ENCODE measurements at places on chromosomes 16 and 17. TPM values are rescaled to one million over a fixed set of nuclear protein-coding genes. Genes with fewer than 3 reads are reported as not detected.

- no peaks in the 10 kb centered on the region for H3K36me3 ChIP-seq
- H3K4me1 ChIP-seq, result peaks cover 2% of the 10 kb centered on the region
- no peak overlapping the region for H3K4me3 ChIP-seq
- H3K27me3 ChIP-seq, result no peaks in the 10 kb centered on the region
- DNase-seq, result no peak
- H3K27ac ChIP-seq, result no peak overlapping the region
Measured at GRCh38 chr16:86029131-86029741, 130.3 kb downstream of the IRF8 start.

The SLC6A2 gene
- 0.10 TPM for polyA plus RNA-seq

The HEXIM1 gene
- polyA plus RNA-seq, result 11.3 TPM

DNA sequence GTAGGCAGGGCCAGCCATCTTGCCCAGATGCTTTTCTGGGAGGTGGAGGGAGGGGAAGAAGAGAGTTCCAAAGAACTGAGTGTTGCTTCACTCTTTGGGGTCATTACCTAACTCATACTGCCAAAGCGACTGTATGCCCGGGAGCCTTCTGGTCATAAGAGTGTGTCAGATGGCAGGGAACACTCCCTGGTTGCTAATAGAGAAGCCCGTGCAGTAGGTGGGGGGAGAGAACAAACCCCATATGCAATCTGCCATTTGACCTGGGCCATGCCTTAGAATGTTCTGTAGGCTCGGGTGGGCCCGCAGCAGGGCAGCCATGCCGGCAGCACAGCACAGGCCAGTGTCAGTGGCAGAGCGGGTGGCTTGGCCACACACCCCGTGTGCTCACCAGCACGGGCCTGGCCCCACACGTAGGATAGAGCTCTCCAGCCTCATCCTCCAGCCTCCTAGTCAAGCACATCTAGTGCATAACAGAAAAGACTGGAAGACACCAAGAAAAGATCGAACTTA lies 120.5 kb downstream of the SOCS1 start:
- H3K4me1 ChIP-seq, result peaks cover 6% of the 10 kb centered on the region
- no peaks in the 10 kb centered on the region for H3K27me3 ChIP-seq
- no peak overlapping the region for H3K27ac ChIP-seq
- H3K36me3 ChIP-seq, result no peaks in the 10 kb centered on the region

GRCh38 chr17:40153603-40154236 lies 13.4 kb downstream of the CASC3 start:
- no peak overlapping the region for H3K4me3 ChIP-seq
- no peaks in the 10 kb centered on the region for H3K4me1 ChIP-seq
- peaks cover 4% of the 10 kb centered on the region for H3K36me3 ChIP-seq
- no peak for DNase-seq
- no peaks in the 10 kb centered on the region for H3K27me3 ChIP-seq

- H3K36me3 ChIP-seq, result no peaks in the 10 kb centered on the region
- no peaks in the 10 kb centered on the region for H3K27me3 ChIP-seq
- H3K4me3 ChIP-seq, result no peak overlapping the region
- DNase-seq, result no peak
- no peak overlapping the region for H3K27ac ChIP-seq
Measured at GRCh38 chr16:47888142-47888541, 267.7 kb downstream of the ABCC12 start.

GRCh38 chr16:86517652-86518258 lies 7.4 kb downstream of the FOXF1 start:
- no peak overlapping the region for H3K27ac ChIP-seq
- H3K4me1 ChIP-seq, result no peaks in the 10 kb centered on the region
- peaks cover 18% of the 10 kb centered on the region for H3K27me3 ChIP-seq
- no peak overlapping the region for H3K4me3 ChIP-seq
- H3K36me3 ChIP-seq, result no peaks in the 10 kb centered on the region

- H3K4me3 ChIP-seq, result no peak overlapping the region
Measured at GRCh38 chr17:57747221-57748017, 2.3 kb upstream of the CCDC182 start.

DNA sequence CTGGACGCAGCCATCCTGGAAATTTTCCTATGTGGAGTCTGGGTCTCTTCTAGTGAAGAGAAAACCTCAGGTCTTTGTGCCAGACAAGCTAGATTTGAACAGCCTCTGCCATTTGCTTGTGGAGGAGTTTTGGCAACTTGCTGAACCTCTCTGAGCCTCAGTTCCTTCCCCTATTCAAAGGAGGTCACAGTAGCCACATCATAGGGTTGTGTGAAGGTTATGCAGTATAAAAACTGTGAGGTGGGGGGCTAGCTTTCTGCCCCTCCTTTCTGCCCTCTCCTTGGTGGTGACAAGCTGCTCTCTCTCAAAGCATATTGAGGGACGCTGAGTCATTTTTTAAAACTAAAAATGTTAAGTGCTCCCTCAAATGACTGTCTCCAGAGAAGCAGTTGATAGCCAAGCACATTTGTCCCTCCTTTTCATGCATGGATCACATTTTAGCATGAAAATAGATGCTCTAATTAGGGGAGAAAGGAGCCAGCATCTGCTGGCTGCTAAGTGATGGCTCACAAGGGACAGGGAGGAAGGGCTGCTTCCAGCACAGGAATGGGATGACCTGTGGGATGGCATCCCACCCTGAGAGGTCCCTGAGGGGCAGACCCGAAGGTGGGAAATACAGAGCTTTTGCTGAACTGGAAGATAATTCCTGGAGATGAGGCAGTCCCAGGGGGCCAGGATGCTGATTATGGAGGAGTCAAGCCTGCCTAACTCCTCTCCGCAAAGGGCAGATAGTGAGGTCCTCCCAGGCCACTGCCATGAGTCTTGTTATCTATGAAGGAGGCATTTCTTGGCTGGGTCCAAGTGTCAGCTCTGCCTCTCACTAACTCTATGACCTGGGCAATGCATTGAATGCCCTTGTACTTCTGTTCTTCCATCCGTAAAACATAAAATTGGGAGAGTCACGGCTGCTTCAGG lies 218.8 kb downstream of the RAB11FIP4 start:
- H3K27me3 ChIP-seq, result no peaks in the 10 kb centered on the region
- no peak overlapping the region for H3K27ac ChIP-seq
- no peaks in the 10 kb centered on the region for H3K4me1 ChIP-seq
- no peak for DNase-seq
- no peak overlapping the region for H3K4me3 ChIP-seq

- no peaks in the 10 kb centered on the region for H3K27me3 ChIP-seq
- no peak overlapping the region for H3K27ac ChIP-seq
- no peak overlapping the region for H3K4me3 ChIP-seq
- H3K4me1 ChIP-seq, result no peaks in the 10 kb centered on the region
- DNase-seq, result no peak
Measured at GRCh38 chr16:9599415-9600120, 508.1 kb downstream of the HAPSTR1 start.

The CAVIN1 gene
- polyA plus RNA-seq, result 27.0 TPM

The PPP1R27 gene
- 0.31 TPM for polyA plus RNA-seq

GRCh38 chr16:51172368-51172767 lies 21.3 kb upstream of the SALL1 start:
- no peaks in the 10 kb centered on the region for H3K27me3 ChIP-seq
- H3K4me3 ChIP-seq, result no peak overlapping the region
- no peak for DNase-seq
- H3K27ac ChIP-seq, result no peak overlapping the region
- no peaks in the 10 kb centered on the region for H3K36me3 ChIP-seq

The SLC13A2 gene
- 0.10 TPM for polyA plus RNA-seq

The MYOCD gene
- 0.14 TPM for polyA plus RNA-seq

DNA sequence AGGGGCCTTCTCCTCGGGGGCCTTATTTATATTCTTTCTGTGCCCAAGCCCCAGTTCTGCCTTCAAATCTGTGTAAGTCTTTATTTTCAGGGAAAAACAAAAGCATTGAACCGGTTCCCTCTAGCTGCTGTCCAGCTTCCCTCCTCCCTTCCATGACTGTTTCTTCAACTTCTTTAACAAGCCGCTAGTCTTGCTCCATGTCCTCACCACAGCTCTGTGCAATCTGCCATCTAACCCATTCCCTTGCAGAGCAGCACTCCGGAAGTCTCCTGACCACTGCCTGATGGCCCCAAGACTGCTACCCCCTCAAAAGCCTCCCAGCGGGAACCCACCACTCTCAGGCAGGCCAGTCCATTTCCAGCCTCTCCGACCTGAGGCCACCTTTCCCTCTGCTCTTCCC lies 16.9 kb downstream of the EMC8 start:
- peaks cover 14% of the 10 kb centered on the region for H3K4me1 ChIP-seq
- H3K27ac ChIP-seq, result no peak overlapping the region
- DNase-seq, result no peak
- peaks cover 25% of the 10 kb centered on the region for H3K36me3 ChIP-seq
- no peak overlapping the region for H3K4me3 ChIP-seq

The IKZF3 gene
- polyA plus RNA-seq, result 0.36 TPM

DNA sequence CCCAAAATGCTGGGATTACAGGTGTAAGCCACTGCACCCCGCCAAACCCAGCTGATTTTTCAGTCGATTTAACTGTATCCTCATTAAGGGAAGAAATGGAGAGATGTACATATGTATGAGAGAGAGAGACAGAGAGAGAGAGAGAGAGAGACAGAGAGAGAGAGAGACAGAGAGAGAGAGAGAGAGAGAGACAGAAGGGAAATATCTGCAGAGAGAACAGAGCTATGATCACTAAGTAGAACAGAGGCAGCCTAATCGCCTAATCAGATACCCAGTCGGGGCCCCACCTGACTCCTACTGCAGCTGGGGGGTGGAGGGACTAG lies 70.0 kb downstream of the RBBP6 start:
- no peak for DNase-seq
- peaks cover 8% of the 10 kb centered on the region for H3K27me3 ChIP-seq
- H3K27ac ChIP-seq, result no peak overlapping the region

The C16orf54 gene
- 0.38 TPM for polyA plus RNA-seq

The ADAM11 gene
- polyA plus RNA-seq, result not detected

DNA sequence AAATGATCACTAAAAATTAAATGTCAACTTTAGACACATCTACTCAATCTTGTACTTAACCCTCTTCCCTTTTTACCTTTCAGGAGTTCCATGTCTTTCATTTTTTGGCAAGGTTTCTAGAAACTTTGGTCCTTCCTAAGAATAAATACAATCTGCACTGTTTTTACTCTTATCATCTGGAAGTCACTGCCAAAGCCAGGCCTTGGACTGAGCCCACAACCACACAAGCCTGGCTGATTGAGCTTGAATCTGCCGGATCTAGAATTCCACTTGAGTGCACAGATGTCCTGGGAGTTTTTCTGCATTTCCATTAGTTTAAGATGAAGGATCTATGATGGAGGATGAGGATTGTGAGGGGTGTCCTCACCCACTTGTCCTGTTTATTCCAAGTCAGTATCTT lies 126.1 kb downstream of the VPS53 start:
- H3K36me3 ChIP-seq, result no peaks in the 10 kb centered on the region
- no peaks in the 10 kb centered on the region for H3K4me1 ChIP-seq
- no peaks in the 10 kb centered on the region for H3K27me3 ChIP-seq
- no peak overlapping the region for H3K27ac ChIP-seq

DNA sequence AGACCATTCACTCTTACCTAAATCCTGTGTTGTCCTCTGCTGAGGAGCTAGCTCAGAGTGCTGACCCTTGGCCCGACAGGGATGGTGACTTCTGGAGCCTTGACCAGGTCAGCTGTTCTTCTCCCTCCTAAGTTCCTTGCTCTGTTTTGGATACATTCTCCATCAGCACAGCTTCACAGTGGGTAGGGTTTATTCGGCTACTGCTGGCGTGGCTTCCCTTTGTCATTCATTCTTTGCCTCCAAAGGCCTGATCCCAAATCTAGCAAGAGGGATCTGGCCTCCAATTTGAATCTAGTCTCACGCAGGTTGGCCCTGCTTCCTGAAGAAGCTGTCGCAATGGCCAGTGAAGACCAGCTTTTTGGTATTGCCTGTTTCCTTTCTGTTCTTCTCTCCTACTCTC lies 116.6 kb downstream of the SHISA9 start:
- no peak overlapping the region for H3K27ac ChIP-seq
- no peak overlapping the region for H3K4me3 ChIP-seq
- no peaks in the 10 kb centered on the region for H3K36me3 ChIP-seq
- DNase-seq, result no peak
- H3K27me3 ChIP-seq, result no peaks in the 10 kb centered on the region

The TBX21 gene
- 0.25 TPM for polyA plus RNA-seq

The C17orf67 gene
- polyA plus RNA-seq, result 1.4 TPM

- no peaks in the 10 kb centered on the region for H3K27me3 ChIP-seq
- H3K4me3 ChIP-seq, result no peak overlapping the region
- H3K27ac ChIP-seq, result no peak overlapping the region
- H3K36me3 ChIP-seq, result no peaks in the 10 kb centered on the region
Measured at GRCh38 chr17:64102627-64103390, 27.1 kb downstream of the ERN1 start.

- no peak for DNase-seq
- H3K36me3 ChIP-seq, result no peaks in the 10 kb centered on the region
- no peak overlapping the region for H3K4me3 ChIP-seq
- no peaks in the 10 kb centered on the region for H3K4me1 ChIP-seq
Measured at GRCh38 chr16:8346294-8346693, 244.0 kb downstream of the TMEM114 start.

The KRTAP4-3 gene
- polyA plus RNA-seq, result not detected
